ENCODE measurements at places on chromosomes 5 and 9.
A peak's percentile ranks its signal among the peaks of the same experiment; 100 is the strongest.

- no peaks in the 10 kb centered on the region for H3K4me1 ChIP-seq
- H3K27ac ChIP-seq = no peak overlapping the region
- H3K36me3 ChIP-seq = no peaks in the 10 kb centered on the region
- DNase-seq = no peak
These were observed 49.1 kb upstream of the GRAMD2B start for GRCh38 chr5:126374109-126374416.

DNA sequence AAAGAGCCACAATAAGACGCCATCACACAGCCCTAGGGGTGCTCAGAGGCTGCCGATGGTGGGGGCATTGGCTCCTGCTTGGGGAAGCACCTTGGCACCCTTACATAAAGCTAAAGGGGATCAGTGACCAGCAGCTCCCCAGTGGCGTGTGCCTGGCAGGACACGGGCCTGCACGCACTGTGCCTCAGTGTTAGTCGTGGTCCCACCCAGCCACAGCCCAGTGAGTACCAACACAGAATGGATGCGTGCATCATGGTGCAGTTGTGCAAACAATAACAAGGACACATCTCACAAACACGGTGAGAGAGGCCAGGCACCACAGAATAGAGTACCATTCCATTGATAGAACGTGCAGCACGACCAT, 103.2 kb downstream of the WNK2 start:
- H3K4me1 ChIP-seq = peaks cover 67% of the 10 kb centered on the region
- H3K4me3 ChIP-seq = no peak overlapping the region
- H3K27ac ChIP-seq = peak overlapping the region; percentile 80
- no peaks in the 10 kb centered on the region for H3K27me3 ChIP-seq

DNA sequence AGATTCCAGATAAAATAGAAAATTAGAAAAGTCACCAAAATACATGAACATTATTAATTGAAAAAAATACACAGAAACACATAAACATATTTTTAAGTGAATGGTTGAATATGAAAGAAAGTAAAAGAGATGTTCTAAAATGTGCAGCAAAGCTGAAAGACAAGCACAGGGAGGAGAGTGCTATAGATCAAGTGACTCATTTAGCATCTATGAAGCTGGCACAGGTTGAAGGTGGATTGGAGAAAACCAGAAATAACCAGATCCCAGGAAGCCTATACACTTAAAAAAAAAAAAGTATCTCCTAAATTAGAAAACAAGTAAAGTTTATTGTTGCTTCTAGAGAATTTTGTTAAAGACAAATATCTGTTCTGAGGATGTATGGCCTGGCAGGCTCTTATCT, 338.9 kb downstream of the CDH12 start:
- no peak overlapping the region for H3K4me3 ChIP-seq
- no peaks in the 10 kb centered on the region for H3K4me1 ChIP-seq
- DNase-seq = no peak
- H3K27me3 ChIP-seq = no peaks in the 10 kb centered on the region
- H3K36me3 ChIP-seq = no peaks in the 10 kb centered on the region

DNA sequence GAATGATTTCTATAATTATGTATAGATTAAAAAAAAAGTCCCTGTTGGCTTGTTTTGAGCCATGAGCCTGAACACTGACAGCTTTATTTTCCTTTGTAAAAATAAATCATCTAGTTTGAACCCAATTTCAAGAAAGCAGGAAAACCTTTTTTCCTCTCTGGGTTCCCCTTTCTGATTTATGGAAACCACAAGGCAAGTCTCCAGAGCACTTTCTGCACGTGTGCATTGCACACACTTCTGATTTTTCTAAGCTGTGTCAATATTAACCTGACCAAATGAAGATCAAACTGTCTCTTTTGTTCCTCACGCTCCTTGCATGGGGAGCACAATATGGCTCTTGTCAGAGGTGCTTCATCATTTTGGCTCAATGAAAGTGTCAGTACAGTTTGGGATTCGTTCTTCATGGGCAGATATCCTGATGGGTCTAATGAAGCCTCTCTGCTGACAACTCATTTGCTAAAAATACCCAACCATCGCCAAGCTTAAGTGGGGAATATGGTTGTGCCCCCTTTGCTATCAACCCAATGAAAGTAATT, 39.2 kb upstream of the PCA3 start:
- H3K27ac ChIP-seq = no peak overlapping the region
- H3K4me1 ChIP-seq = no peaks in the 10 kb centered on the region
- no peaks in the 10 kb centered on the region for H3K36me3 ChIP-seq
- no peak overlapping the region for H3K4me3 ChIP-seq
- H3K27me3 ChIP-seq = no peaks in the 10 kb centered on the region

- no peak overlapping the region for H3K27ac ChIP-seq
- H3K36me3 ChIP-seq = no peaks in the 10 kb centered on the region
- H3K4me3 ChIP-seq = no peak overlapping the region
- H3K4me1 ChIP-seq = no peaks in the 10 kb centered on the region
- DNase-seq = no peak
- H3K27me3 ChIP-seq = no peaks in the 10 kb centered on the region
These were observed 565.0 kb downstream of the CETN3 start for GRCh38 chr5:89844548-89844947.

DNA sequence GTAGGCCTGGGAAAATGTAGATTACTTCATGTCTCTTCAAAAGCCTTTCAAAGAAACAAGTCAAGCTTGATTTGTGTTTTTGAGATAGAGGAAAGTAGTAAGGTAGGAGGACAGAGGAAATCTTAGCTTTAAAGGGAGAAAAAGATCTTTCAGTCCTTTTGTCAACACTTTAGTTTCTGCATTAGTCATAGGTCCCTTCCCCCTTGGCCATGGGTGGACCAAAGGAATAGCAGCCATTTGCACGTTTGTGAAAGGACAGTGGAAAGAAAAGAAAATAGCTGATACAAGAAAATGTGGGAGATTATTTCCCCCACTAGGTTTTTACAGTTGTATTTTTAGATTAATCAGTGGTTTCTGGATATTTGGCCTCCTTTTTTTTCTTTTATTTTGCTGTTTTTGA, 121.9 kb upstream of the GRHPR start:
- peak overlapping the region; percentile 98 for H3K27ac ChIP-seq
- no peaks in the 10 kb centered on the region for H3K27me3 ChIP-seq
- no peak overlapping the region for H3K4me3 ChIP-seq

GRCh38 chr5:140014751-140015150, 28.3 kb downstream of the NRG2 start:
- no peaks in the 10 kb centered on the region for H3K36me3 ChIP-seq
- H3K4me3 ChIP-seq = no peak overlapping the region
- H3K27ac ChIP-seq = no peak overlapping the region
- DNase-seq = no peak
- H3K4me1 ChIP-seq = no peaks in the 10 kb centered on the region
- no peaks in the 10 kb centered on the region for H3K27me3 ChIP-seq

- H3K4me1 ChIP-seq = no peaks in the 10 kb centered on the region
- H3K27me3 ChIP-seq = no peaks in the 10 kb centered on the region
- H3K4me3 ChIP-seq = no peak overlapping the region
- no peak overlapping the region for H3K27ac ChIP-seq
- H3K36me3 ChIP-seq = no peaks in the 10 kb centered on the region
- no peak for DNase-seq
These were observed 1263.3 kb upstream of the CDH9 start for GRCh38 chr5:28301712-28302111.

GRCh38 chr9:96854651-96855273, 448 bp upstream of the ZNF782 start:
- no peak overlapping the region for H3K27ac ChIP-seq
- peak overlapping the region; percentile 84 for H3K4me3 ChIP-seq
- no peak for DNase-seq
- H3K27me3 ChIP-seq = no peaks in the 10 kb centered on the region
- H3K4me1 ChIP-seq = peaks cover 19% of the 10 kb centered on the region

DNA sequence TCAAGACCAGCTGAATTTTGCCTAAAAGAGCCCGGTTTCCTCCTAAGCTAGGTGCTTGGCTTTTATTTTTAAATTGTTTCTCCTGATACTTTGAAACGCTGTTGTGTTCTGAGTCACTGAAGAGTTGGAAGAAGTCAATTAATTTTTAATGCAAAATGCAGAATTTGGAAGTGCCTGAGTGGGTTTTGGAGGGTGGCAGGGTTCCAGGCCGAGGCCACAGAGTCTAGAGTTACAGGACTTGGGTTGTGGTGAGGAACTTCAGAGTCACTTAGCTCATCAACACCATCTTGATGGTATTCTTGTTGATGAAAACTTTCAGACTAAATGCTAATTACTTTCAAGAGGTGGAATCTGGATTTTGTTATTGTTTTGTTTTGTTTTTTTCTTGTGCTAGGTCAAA, 130.6 kb downstream of the PDZD2 start:
- H3K27ac ChIP-seq = no peak overlapping the region
- no peak for DNase-seq
- no peaks in the 10 kb centered on the region for H3K36me3 ChIP-seq
- H3K27me3 ChIP-seq = no peaks in the 10 kb centered on the region
- H3K4me1 ChIP-seq = no peaks in the 10 kb centered on the region

DNA sequence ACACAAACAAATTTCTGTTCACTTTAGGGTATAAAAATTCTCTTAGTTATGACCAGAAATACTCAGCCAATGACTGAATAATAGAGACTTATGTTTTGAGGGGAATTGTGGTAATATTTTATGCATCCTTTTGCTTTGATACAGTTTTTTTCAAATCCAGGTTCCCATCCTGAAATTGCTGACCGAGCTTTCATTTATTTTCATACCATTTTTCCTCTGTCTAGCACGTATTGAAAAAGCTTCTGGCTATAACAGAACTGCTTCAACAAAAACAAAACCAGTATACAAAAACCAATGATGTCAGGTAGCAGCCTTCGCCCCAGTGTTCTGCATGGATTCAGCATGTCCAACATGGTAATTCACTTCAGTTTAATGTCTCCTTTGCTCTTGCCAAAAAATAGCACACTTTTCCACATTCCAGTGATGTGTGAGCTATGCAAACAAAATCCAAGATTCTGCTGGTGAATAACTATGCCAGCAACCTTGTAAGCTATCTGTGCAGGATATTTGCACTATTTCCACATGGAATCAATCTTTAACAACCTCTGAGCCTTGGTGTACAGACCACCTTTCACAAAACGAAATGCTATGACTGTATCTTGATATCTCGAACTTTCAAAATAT, 22.0 kb downstream of the CCNH start:
- DNase-seq = no peak
- no peaks in the 10 kb centered on the region for H3K27me3 ChIP-seq

GRCh38 chr9:136151214-136151804, 32.6 kb upstream of the TMEM250 start:
- no peaks in the 10 kb centered on the region for H3K36me3 ChIP-seq
- no peak for DNase-seq
- no peak overlapping the region for H3K4me3 ChIP-seq
- no peak overlapping the region for H3K27ac ChIP-seq
- no peaks in the 10 kb centered on the region for H3K27me3 ChIP-seq

GRCh38 chr5:130992621-130993020, 172.4 kb downstream of the HINT1 start:
- H3K36me3 ChIP-seq = no peaks in the 10 kb centered on the region
- H3K4me3 ChIP-seq = no peak overlapping the region
- H3K4me1 ChIP-seq = no peaks in the 10 kb centered on the region
- no peak for DNase-seq
- 0 out of 2 replicates have a peak, but pooled peaks cover 3% of the 10 kb centered on the region for H3K27me3 ChIP-seq

GRCh38 chr5:111259636-111260035, 35.5 kb downstream of the CAMK4 start:
- H3K36me3 ChIP-seq = no peaks in the 10 kb centered on the region
- 0 out of 2 replicates have a peak, but pooled peaks cover 2% of the 10 kb centered on the region for H3K27me3 ChIP-seq
- no peaks in the 10 kb centered on the region for H3K4me1 ChIP-seq
- no peak for DNase-seq

- H3K36me3 ChIP-seq = no peaks in the 10 kb centered on the region
- H3K27me3 ChIP-seq = no peaks in the 10 kb centered on the region
- DNase-seq = no peak
- peaks cover 15% of the 10 kb centered on the region for H3K4me1 ChIP-seq
These were observed at the start of gene FST for GRCh38 chr5:53480416-53481158. TSS of gene FST (plus strand) at chr5:53480629. CDS start at chr5:53480792, 163 bp downstream.

DNA sequence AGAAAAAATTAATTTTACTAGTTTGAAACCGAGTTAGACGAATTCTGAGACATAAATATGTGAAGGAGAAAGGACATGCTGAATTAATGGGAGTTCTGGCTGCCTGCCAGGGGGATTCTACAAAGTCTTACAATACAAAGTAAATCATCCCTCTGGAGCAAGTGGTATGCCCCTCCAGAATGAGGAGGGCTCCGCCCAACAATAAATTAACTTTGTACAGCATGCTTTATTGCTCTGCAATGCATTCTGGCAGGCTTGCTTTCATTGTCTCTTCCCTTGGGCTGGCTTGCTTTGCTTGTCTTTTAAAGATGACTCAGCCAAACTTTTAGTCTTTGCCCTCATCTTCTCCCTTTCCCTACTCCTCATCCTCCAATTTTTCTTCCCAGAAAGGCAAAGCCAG, 11.7 kb upstream of the PCDHB1 start:
- H3K27me3 ChIP-seq = no peaks in the 10 kb centered on the region
- DNase-seq = no peak
- no peaks in the 10 kb centered on the region for H3K36me3 ChIP-seq
- no peaks in the 10 kb centered on the region for H3K4me1 ChIP-seq

GRCh38 chr5:148145916-148146315, 22.4 kb upstream of the SPINK14 start:
- H3K27me3 ChIP-seq = no peaks in the 10 kb centered on the region
- H3K27ac ChIP-seq = no peak overlapping the region
- no peak overlapping the region for H3K4me3 ChIP-seq
- H3K36me3 ChIP-seq = no peaks in the 10 kb centered on the region
- H3K4me1 ChIP-seq = no peaks in the 10 kb centered on the region

DNA sequence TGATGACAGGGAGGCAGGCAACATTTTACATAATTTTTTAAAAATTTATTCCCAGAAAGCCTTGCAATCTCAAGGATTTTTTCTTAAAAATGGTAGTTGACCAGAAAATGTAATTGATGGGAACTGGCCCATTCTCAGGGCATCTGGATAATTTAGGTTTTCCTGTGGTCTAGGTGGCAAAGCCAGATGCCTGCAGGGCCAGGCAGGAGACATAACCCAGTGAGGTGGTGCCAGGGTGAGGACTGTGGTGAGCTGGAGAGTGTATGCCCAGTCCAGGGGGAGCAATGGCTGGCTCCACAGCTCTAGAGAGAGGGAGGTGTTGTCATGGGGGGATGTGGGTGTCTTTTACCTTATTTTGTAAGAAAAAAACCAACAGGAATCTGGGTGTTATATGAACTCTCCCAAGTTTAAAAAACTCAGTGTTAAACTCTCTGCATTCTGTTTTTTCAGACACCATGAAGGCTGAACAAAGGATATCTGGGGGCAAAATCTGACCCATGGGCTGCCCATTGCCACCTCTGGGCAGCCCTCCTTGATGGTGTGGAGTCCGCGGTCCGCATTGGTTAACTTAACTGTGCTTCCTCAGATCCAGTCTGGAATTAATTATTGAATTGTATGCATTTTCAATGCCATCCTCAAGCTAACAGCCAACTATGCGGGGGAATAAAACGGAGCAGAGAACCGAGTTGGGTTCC, 43.9 kb downstream of the BOD1 start:
- H3K4me1 ChIP-seq = no peaks in the 10 kb centered on the region
- no peak overlapping the region for H3K4me3 ChIP-seq
- H3K27ac ChIP-seq = no peak overlapping the region
- no peak for DNase-seq
- no peaks in the 10 kb centered on the region for H3K27me3 ChIP-seq

- no peaks in the 10 kb centered on the region for H3K36me3 ChIP-seq
- H3K4me1 ChIP-seq = peaks cover 9% of the 10 kb centered on the region
- no peak overlapping the region for H3K27ac ChIP-seq
These were observed 9.0 kb upstream of the FAF2 start for GRCh38 chr5:176438959-176439757.

GRCh38 chr9:137294091-137294680, 7.9 kb downstream of the NRARP start:
- peak; percentile 87 for DNase-seq
- peaks cover 16% of the 10 kb centered on the region for H3K4me1 ChIP-seq
- H3K36me3 ChIP-seq = no peaks in the 10 kb centered on the region
- no peak overlapping the region for H3K4me3 ChIP-seq
- no peak overlapping the region for H3K27ac ChIP-seq

Data from Karpas-422 (cell line).